Muscle of leg (tissue), 16 donors: ENCODE measurements at places on chromosomes 1 and 21. TPM values are rescaled to one million over a fixed set of nuclear protein-coding genes. Genes with fewer than 3 reads are reported as not detected.

GRCh38 chr1:58754073-58754613, 29.7 kb downstream of the JUN start:
- DNase-seq = no peak

DNA sequence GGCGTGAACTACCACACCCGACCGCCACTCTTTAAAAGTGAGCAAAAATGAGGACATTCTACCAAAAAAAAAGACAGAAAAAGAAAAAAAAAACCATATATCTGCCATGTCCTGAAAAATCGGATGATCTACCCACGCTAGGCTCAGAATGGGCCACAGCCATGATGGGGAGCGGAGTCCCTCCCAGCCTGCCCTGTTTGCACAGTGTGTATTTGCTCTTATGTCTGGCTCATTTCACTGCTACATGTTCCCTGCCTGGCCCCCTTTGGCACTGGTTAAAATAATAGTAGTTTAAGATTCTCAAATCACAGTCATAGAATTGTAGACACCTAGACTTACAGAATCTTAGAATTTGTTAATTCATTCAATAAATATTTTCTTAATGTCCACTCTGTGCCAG, 121.9 kb downstream of the PTPRU start:
- no peak for DNase-seq

- DNase-seq = peak; percentile 78
These were observed 5.9 kb upstream of the BRWD1 start for GRCh38 chr21:39319251-39319756.

DNA sequence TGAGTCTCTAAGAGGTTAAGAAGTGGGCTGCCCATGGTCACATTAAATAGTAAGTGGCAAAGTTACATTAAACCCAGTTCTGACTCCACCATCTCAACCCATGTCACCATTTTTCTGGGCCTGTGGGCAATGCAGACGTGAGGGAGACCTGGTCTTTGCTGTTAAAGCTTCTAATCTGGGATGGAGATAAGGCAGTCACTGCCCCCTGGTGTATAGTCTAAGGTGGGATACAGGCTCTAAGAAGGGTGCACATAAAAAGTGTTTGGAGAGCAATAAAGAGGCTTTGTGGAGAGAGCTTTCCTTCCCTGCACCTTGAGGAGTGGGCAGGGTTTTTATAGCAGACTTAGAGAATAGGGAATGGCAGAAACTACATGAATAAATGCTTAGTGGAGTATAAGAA, 141.3 kb downstream of the ROR1 start:
- no peak for DNase-seq

- DNase-seq = no peak
These were observed 4.4 kb downstream of the HFM1 start for GRCh38 chr1:91400133-91400725.

- DNase-seq = no peak
These were observed 265 bp downstream of the NRDC start for GRCh38 chr1:51878308-51878615.

DNA sequence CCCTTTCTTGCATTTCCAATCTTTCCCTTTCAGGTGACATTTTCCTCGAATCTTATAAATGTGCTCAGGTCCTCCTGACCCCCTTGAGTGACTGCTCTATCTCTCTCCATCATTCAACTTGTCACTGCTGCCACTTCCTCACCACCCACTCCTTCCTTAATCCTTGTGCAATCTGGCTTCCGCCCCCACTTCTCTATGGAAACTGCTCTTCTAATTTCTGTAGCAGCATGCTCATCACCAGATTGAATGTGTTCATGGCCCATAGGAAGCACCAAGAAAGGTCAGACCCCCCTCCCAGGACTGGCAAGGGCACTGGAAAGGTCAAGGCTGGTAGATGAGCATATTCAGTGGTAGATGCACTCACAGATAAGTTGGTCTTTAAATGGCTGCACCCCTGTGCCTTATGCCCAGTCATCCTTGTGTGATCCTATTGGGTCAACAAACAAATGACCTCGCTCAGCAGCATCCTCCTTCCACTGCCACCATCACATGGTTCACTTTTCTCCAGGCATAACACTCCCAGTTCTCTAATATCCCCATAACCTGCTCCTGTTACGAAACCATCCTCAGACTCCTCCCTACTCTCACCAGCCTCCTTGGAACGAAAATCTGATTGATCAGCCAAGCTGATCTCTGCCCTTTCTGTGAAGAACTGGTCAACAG, 288.5 kb upstream of the POU3F1 start:
- no peak for DNase-seq

- no peak for DNase-seq
These were observed 8.2 kb downstream of the BACH1 start for GRCh38 chr21:29306920-29307319.

DNA sequence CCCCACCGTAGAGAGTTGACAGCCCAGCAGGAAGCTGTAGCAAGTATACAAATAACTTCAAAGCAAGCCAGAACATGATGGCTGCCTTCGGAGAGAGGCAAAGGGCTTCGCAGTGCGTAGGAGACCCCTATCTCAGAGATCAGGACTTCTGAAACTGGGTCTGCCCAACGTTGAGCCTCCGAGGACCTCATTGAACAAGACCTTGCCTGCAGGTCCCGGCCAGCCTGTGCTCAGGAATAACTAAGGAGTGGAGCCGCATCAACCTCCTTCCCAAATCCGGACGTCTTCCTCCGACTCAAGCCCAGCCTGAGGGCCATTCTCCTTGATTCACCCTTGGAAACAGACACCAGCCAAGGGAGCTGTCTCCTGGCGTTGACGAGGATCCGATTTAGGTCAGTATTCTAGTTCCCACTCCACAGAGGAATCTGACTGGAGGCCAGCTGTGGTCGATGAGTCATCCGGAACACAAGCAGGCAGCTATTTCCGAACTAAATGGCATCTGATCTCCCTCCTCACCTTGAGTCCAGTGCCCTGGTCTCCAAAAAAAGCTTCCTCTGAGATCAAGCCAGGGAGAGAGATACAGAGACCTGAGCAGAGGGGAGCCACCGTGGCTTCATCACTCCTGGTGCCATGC, 166.5 kb upstream of the COA6 start:
- DNase-seq = peak; percentile 41

DNA sequence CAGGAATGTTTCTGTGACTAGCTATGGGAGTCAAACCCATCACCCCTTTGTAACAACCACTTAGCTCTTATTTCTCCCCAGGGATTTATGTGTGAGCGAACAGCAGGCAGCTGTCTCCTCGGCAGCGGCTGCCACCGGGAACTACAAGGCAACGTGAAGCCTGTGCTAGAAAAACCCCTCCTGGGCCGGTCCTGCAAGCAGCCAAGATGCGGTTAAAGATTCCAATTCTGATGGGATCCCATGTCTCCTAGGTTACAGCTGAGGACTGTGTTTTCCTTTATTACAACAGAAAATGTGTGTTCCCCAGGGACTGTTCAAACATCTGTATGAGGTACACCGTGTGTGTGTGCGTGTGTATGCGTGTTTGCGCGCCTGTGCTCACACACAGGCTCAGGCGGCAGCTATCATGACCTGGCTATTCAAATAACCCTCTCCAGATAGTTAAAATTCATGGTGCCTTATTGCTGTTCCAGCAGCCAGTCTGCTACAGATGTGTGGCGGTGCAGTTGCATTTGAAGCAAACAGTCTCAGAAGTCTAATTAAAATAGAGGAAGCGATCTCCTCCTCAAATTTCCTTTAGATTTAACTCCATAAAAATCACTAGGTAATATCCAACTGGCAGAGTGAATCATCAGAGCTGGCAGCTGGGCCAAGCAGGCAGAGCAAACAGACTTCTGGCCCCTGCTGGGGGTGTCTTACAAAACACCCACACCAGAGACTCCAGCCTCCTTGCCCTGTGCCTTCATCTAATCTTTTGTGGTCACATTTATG, 68.0 kb downstream of the LMX1A start:
- peak; percentile 86 for DNase-seq

- DNase-seq = no peak
These were observed 22.9 kb downstream of the ELAPOR1 start for GRCh38 chr1:109136766-109137165.

DNA sequence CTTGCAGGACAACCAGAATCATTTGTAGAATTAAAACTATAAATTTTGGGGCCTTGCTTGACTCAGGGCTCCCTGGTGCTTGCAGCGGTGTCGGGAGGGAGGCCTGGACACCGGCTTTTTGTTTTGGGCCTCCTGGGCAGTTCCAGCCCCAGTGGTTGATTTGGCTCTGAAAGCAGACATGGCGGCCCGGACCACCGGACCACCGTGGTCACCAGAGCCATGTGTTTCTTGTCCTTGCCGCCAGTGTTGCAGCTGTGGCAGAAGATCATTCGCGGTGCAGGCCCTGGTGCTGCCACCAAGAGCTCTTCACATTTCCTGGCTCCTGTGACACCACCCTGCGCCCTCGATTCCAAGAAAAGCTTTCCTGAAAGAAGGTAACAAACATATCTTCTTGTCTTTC, 484.8 kb downstream of the BRINP3 start:
- no peak for DNase-seq

GRCh38 chr1:78649628-78650027, at the start of gene IFI44:
IFI44 (plus strand) TSS chr1:78649831; CDS start chr1:78650196, 365 bp downstream.
- peak; percentile 94 for DNase-seq

DNA sequence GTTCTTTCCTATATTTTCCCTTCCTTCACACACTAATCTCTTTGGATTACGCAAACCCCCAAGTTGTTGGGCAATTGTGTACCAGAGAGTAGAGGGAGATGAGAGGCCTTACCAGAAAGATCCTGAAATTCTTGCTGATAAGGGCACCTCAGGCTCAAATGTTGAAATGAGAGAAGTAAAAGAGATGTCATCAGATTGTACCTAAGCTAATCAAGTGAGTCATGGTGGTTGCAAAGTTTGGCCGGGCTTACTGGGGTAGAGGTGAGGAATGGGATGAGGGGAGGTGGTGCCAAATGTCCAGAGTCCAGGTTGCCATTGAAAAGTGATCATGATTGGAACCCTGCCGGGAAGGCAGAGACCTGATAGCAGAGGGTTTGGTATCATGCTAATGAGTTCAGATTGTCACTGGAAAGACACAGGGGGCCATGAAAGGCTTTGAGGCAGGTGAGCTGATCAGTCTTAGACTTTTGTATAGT, 43.1 kb downstream of the OPTC start:
- no peak for DNase-seq

DNA sequence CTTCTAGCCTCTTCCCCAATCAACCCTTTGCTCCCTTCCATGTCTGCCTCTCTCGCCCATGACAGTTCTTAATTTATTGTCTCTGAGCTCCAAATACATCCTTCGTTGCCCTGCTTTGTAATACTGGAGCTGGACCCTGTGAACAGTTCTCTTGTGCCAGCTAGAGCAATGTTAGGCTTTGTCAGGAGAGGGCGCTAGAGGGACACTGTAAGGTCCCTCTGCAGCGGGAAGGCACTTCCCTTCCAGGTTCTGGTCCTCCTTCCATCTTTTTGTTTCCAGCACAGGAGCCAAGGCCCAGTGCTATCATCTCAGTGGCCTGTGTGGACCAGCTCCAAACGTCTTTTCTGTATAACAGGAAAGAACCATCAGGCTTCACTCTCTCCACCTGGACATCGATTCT, 95.9 kb downstream of the PTPRU start:
- peak; percentile 25 for DNase-seq

- DNase-seq = peak; percentile 18
These were observed 5.7 kb downstream of the MT1HL1 start for GRCh38 chr1:236998546-236998945.

- peak; percentile 96 for DNase-seq
These were observed 246.9 kb upstream of the IRF2BP2 start for GRCh38 chr1:234856845-234857245.

GRCh38 chr1:203306965-203307541, 1.7 kb downstream of the BTG2 start:
- no peak for DNase-seq

DNA sequence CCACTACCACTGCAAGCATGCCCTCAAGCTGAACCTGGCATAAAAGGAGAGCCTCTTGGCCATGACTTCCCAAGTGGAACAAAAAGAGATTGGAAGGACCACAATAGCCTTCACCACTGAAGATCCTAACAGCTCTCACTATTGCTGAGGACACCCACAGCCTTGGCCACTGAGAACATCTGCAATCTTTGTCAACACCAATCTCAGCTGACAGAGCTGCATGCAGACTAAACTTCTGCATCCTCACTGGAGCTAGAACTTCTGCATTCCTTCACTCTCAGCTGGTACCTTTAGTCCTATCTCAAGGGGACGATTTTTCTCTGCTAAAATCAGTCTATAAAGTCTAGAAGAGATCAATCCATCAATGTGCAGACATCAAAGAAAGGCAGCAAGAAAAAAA, 8.3 kb upstream of the FCRL2 start:
- DNase-seq = peak; percentile 19

DNA sequence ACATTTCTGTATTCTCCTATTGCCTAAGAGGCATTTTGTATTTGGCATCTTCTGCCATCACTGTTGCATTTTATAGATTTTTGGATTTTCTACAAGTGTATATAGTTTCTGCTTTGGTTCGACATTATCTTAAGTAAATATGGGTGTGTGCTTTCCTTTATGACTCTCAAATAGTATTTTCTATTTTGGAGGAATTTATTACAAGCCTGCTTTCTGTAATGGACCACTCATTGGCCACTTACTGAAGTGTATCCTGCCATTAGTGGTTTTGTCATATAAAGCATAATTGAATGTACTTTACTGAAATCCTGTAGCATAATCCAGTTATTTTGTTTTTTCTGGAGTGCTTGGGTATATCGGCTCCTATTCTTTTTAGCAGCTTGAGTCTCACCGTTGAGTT, 184.3 kb downstream of the PATJ start:
- no peak for DNase-seq

The VSIG8 gene
- not detected for total RNA-seq

The GFI1 gene
- total RNA-seq = 0.13 TPM

The CHI3L1 gene
- 0.13 TPM for total RNA-seq

The GNG4 gene
- total RNA-seq = 0.27 TPM

The ACTN2 gene
- 522 TPM for total RNA-seq

The CREB3L4 gene
- total RNA-seq = 11.7 TPM

The RHD gene
- 0.35 TPM for total RNA-seq

The HSPB7 gene
- total RNA-seq = 39.5 TPM

The SYPL2 gene
- total RNA-seq = 57.3 TPM

The UTP11 gene
- total RNA-seq = 89.6 TPM

The GNAT2 gene
- 0.13 TPM for total RNA-seq

The TGFB2 gene
- 37.2 TPM for total RNA-seq

The FBLIM1 gene
- 17.3 TPM for total RNA-seq

The COL24A1 gene
- total RNA-seq = 8.2 TPM
